Stimulated activated naive CD4-positive, alpha-beta T cell (primary cell): ENCODE measurements at places on chromosomes 7 and 10.

DNA sequence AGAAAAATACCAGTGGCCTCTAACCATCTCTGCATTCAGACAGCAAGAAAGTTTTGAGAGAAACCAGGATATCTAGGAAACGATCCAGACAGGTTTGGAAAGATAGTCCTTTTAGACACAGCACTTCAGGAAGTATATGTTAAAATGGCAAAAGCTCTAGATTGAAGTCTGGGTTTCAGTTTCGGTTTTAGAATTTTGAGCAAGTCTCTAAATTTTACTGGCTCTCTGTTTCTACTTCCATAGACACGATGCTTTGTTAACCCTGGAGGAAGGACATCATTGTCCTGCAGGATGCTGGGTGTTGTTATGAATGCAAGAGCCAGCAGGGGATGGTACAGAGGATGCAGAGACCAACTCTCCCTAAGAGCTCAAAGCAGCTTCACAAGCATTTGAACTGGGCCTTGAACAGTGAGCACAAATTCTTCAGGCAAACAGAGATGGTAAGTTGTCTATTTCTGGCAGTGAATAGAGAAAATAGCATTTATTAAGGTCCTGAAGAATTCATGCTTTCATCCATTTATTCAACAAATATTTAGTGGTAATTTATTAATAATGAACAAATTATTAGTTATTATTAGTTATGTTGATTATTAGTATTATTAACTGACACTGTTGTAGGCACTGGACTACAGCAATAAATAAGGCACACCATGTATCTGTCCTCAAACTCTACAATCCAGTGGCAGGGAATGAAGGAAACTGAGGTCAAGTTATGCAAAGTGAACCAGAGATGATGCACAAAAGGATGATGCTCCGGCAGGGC is 152.7 kb upstream of the NRP1 start:
- DNase-seq: no peak

DNA sequence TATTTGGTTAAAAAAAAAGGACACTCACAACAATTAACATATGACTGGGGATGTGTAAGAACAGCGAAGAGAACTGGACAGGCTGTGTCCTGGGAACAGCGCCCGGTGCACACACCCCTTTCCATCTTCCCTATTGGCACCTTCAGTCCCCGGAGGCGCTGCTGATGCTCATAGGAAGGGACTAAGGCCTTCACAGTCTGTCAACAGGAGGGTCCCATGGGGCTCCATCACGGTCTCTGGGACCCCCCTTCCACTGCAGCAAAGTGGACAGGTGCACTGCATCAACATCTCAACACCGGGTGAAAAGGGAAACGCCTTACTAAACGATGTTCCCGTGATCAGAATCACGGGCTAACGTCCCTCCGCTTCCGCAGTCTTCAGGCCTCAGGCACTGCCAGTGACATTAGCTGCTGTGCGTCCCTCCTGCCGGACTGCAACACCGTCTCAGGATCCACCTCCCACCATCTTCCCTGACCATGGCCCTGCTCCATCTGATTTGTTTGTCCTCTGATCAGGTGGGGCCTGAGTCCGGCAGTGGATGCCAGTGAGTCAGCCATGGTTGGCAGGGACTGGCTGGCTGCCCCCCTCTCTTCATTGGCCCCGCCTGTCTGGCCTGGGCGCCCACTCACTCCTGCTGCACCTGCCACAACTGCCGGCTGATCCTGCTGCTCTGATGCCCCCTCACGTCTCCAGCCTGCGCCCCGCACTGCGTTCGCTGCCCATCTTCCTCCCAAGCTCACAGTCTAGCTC is 614.7 kb downstream of the DNAJB6 start:
- DNase-seq: no peak

DNA sequence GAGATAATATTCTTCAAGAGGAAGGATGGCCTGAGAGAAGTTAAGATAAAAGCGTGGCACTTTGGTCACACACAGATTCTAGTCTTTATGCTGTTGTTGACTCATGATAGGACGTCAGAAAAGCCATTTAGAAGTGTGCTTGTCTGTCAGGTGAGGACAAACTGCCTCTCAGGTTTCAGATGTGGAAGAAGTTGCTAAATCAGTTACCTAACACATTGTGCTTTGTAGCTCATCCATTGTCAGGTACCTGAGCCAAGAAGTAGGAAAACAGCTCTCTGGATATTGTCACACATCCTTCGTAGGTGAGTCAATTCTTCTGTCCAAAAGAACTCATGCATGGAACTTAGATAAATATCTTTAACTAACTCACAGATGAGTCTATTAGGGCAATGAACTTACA is 49.5 kb upstream of the PHYHIPL start:
- DNase-seq: no peak

DNA sequence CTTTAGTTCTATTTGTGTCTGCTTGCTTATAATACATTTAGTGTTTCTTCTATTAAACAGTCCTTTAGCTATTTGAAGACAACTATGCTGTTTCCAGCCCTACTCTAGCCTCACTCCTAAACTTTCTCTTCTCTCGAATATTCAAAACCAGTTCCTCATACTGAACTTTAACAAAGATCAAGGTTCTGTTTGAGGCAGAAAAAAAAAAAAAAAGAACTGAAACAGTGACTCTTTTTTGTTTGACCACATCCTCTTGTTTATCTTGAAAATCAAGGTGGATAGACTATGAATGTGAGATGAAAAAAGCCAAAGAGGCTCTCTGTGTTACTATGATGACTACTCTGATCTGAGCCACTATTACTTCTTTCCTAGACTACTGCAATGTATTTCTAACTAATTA is 154.3 kb downstream of the ZNF365 start:
- peak; percentile 80 for DNase-seq

DNA sequence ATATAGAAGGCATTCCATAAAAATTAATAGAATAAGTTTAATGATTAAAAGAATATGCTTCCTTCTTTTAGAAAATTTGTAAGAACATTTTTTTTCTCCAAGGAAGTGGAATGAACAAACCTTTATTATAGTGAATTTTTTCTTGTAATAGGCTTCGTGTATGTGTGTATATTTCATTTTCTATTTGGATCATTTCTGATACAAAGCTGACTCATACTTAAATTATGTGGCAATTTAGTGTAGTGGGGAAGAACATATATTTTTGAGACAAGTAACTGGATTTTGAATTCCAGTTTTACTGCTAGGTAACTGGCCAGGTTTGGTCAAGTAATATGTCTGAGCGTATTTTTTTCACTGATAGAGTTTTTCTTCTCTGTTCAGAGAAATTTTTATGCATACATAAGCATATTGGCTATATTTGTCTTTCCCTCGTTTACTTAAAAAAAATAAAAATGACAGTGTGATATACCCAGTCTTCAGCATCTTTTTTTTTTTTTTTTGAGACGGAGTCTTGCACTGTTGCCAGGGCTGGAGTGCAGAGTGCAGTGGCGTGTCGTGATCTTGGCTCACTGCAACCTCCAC is 50.8 kb downstream of the CDK13 start:
- DNase-seq: no peak

DNA sequence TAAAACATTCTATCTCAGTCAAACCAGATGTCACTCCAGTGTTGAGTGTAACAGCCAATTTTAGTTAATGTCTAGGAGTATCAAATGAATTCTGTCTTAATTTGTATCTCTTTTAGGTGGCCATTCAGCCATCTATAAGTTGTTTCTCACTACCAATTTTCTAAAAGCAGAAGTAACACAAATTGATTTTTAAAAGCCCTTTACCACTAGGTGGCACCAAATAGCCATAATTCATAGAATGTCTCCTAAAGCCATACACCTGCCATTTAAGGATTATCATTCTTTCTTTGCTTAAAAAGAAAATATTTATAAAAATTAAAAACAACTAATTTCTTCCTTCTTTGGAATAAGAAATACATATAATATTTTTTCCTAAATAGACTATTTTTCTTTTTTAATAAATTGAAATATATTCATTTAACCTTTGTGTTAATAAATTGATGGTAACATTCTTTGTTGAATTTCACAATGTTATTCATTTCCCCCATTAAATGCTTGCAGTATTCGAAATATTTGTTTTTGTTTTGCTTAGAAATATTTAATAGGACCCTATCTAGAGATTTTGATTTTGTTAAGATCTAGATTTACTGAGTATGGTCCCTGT is 107.8 kb upstream of the PPP1R3A start:
- peak; percentile 43 for DNase-seq

- no peak for DNase-seq
Measured at GRCh38 chr10:78996792-78997129, 72.0 kb upstream of the ZMIZ1 start.

DNA sequence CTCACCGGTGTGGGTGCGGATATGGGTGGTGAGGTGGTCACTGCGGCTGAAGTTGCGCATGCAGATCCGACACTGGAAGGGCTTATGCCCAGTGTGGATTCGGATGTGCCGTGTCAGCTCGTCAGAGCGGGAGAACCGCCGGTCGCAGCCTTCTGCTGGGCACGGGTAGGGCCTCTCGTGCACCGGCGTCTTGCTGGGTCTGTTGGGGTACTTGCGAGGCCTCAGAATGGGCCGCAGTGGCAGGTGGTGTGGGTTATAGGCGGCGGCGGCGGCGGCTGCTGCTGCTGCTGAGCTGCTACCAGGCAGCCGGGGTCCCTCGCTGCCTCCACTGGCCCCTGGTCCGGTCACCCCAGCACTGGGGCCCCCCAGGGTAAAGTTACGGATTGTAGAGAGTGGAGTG is 2.7 kb downstream of the EGR2 start:
- no peak for DNase-seq

DNA sequence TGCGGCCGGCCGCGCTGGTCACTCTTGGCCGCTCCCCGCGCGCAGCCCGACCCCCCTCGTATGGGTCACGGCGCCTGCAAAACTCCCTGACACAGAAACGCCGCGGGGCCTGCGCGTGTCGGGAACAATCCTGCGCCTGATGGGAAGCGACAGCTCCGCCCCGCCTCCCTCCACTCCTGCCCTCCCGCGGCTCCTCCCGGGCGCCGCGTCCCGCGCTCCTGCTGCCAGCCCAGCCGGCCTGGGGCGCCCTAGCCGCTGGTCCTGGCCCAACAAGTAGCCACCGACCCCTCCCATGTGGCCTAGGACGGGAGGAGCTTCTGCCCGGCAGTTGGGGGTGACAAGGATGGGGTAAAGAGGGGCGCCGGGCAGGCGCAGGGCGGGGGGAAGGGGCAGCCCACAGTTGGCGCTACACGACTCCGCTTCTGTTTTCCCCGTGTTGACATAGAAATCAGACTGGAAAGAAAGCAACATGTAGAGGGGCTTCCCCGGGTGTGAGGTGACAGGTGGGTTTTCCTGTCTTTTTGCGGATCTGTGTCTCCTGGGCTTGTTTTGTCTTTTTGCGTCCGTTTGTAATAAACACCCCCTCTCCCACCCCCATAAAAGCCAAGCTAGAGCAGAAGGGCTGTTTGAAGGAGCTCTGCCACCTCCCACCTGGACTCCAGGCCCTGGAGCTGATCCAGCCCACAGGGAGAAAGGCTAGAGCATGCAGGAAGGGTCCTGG is 35.1 kb upstream of the PAX2 start:
- DNase-seq: no peak

- DNase-seq: no peak
Measured at GRCh38 chr10:71132321-71132810, 80.0 kb upstream of the UNC5B start.

DNA sequence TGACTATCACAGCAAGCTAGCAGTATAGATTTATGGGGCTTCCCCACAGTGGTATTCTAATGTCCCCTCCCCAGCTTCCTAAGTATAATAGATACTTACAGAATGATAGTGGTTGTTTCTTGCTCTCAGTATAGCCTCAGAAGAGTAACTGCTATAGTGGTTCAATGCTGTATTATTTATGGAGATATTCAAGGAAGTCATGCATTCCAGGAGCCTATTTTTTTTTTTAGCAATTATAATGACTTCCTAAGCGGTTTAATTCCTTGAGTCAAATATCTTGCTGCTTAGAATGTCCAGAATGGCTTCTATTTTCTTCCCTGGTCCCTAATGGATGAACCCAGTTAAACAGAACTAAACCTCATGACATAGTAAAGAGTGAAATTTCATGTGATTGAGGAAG is 451.5 kb upstream of the SEMA3D start:
- DNase-seq: no peak

DNA sequence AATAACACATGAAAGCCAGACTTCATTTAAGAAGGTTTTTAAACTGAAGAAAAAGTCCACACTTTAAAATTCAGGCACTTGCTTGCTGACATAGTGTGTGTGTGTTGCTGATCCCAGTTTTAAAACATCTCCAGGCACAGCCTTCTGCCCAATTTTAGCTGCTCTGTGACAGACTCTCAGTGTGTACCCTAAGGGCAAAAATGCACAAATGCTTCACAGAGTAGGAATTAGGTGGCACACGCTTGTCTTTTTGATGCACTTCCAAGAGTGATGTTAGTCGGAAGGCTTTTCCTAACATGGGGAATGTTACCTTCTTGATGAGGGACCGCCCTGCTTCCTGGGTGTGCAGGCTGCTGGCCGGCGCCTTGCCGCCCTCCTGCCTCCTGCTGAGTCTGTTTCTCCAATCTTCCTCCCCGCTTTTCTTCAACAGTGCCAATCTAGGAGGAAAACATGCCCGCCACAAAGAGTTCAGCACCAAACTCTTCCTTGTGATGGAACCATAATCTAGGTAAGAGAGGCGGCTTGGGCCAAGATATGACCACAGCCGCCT is 122.3 kb downstream of the SVIL start:
- DNase-seq: no peak

DNA sequence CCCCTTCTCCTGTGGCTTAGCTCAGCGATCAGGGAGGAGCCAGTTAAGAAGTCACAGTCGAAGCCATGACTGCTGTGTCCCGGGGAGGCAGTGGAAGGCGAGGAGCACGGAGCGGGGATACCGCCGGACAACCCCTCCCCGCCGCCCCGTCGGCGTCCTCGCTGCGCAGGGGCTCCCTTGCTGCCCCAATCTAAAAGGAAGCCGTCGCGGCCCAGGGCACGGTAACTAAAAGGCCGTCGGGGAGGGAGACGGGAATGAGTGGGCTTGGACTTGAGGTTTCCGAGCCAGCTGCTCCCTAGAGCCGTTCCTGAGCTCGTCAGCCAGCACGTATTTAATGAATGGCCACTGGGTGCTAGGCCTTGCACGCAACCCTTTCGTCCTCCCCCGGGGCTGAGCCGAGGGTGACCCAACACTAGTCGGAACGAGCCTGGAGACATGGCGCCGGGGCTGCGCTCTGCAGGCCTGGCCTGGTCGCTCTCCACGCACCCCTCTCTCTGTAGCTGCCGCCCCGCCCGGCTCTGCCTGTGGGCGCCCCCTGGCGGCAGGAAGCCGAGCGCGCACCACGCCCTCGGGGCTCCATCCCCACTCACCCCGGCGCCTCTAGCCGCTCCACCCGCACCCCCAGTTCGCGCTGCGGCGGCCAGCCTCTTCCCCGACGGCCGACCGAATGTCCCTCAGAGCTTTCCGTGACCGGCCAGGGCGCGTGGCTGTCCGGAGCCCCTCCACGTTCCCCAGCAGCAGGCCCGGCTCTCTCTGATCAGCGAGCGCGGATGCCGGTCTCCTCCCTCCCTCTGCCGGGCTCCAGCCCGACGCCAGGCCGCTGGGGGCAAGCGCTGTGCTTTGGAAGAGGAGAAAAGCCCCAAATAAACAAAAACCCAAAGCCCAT is 29.3 kb upstream of the KCNK18 start:
- peak; percentile 67 for DNase-seq
